ENCODE measurements at places on chromosomes 13 and 19.

DNA sequence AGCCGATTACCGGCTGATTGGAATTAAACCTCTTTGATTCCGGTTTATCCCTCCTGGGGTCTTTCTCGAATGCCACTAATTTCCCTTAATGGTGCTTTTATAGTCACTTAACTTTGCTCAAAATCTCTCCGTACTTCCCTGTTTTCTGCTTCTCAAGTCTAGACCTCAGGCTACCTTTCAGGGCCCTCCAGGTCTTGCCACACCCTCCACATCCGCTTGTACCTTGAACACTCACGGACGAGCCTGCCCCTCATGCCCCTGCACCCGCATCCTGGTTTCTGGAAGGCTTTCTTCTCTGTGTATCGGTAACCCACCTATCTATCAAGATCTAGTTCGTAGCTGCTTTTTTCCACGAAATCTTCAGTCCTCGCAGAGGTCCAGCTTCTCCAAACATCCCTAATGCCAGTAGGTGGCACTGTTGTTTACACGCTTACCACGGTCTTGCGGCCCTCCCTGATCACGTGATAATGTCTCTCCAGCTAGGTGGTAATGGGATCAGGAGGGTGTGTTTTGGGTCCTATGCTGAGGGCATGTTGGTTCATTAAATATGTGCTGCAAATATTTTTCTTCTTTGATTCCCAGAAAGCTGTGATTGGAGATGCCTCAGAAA lies 13.8 kb downstream of the ATP12A start:
- DNase-seq, result peak; percentile 45

GRCh38 chr19:10102787-10103236 lies 334 bp upstream of the ANGPTL6 start:
- DNase-seq, result no peak

- no peak for DNase-seq
Observed at GRCh38 chr13:77267362-77267761, 59.5 kb downstream of the MYCBP2 start.

DNA sequence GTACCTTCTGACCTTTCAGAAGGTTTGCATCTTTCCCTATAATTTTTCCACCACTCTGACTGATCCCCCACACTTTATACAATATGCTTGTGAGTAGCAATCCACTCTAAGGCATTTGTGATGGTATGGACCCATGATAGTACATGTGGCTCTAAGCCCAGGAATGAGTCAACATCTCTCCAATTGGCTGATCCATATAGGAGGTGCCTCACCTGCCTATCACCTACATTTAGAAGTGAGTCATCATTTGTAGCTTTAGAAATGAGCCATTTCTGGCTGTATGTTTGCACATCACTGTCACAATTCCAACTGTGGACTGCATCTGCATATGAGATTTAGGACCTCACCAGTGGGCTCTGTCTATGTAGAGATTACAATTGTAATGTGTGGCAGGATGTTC lies 133.1 kb upstream of the ZNF91 start:
- no peak for DNase-seq

GRCh38 chr19:12672744-12673143 lies 6.1 kb downstream of the WDR83 start:
- DNase-seq, result no peak

GRCh38 chr13:28031220-28031895 lies 42.9 kb upstream of the URAD start:
- no peak for DNase-seq

DNA sequence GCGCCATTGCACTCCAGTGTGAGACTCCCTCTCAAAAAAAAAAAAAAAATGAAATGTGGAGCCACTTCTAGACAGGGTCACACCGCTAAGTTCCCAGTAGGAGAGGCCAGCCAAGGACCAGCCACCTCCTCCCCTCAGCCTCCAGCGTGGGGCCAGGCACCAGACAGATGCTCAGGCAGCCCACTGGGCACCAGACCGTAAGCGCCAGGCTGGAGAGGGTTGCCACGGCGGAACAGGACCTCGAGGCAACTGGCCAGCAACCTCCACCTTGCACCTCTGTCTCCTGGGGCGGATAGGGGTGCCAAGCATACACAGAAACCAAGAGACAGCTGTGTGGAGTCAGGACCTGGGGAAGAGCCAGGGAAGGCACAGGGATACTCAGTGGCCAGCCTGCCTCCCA lies 3.7 kb downstream of the PEPD start:
- DNase-seq, result no peak

GRCh38 chr13:41456768-41457588 lies at the start of gene RGCC:
Gene RGCC (plus strand): TSS chr13:41457550. CDS start chr13:41457708, 158 bp downstream.
- no peak for DNase-seq

GRCh38 chr13:101394605-101395004 lies 21.7 kb downstream of the NALCN start:
- DNase-seq, result no peak

DNA sequence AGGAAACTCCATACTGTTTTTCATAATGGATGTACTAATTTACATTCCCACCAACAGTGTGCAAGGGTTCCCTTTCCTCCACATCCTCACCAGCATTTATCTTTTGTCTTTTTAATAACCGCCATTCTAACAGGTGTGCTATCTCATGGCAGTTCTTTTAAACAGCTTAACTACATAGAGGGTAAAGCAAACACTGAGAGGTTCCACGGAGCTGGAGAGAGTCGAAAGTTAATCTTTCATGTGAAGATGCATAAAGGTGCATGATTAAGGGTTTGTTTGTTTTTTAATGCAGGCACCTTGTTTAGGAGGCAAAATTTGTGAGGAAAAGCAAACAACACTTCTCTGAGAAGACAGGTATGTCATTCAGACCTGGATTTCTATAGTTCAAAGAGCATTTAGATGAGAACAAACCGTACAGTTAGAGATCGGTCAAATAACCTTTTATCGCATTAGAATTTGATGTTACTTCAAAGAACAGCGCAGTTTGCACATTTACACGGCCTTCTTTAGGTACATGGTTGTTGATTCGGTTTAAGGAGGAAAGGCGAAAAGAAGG lies 193.9 kb downstream of the RBM26 start:
- no peak for DNase-seq

- no peak for DNase-seq
Observed at GRCh38 chr13:98537306-98537705, 39.6 kb downstream of the STK24 start.

- DNase-seq, result no peak
Observed at GRCh38 chr13:25977216-25977615, 74.6 kb downstream of the SHISA2 start.

- DNase-seq, result no peak
Observed at GRCh38 chr13:73913079-73913740, 221.0 kb downstream of the KLF12 start.

All from NCI-H524 treated with DMSO at 0.1 percent for 48 hours (cell line).